ENCODE measurements at places on chromosomes 2 and 18. TPM values are rescaled to one million over a fixed set of nuclear protein-coding genes. Genes with fewer than 3 reads are reported as not detected.
A peak's percentile ranks its signal among the peaks of the same experiment; 100 is the strongest.

GRCh38 chr18:43671431-43671830, 394.1 kb upstream of the SYT4 start:
- no peak for ATAC-seq

The SMYD1 gene
- total RNA-seq: 15.2 TPM

DNA sequence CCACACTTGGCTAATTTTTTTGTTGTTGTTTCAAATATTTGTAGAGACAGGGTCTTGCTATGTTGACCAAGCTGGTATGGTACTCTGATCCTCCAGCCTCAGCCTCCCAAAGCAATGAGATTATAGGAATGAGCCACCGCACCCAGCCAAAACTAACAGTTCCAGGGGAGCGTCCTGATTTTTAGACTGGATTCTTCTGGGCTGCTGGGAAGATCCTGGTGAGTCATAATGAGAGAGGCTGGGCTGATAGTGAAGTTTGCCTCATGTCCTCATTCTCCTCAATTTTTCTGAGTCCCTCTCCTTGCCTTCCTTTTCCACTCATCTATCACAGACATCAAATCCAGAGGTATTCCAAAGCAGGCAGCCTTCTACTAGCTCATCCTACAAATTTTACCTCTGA, 81.3 kb downstream of the VSNL1 start:
- no peak for ATAC-seq

The OSBPL6 gene
- total RNA-seq: 2.8 TPM

DNA sequence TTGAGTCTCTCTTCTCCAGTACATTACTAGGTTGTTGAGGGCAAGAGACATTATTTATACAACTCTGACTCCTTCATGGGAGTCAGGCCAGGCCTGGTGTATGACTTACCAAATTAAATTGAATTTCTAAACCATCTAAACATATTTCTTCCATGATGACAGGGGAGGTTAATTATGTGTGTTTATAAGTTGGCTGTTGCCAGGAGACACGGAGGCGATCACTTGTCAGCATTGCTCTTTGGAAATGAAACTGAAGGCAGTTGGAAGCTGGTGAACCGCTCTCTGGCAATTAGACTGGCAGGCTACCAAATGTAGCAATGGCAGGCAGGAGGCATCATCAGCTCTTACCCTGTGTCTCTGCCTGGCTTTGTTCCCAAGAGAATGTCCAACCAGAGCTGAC, 241.4 kb downstream of the KCNS3 start:
- ATAC-seq: peak; percentile 69

Data from gastroesophageal sphincter (tissue), 4 donors.